Anterior cingulate cortex (tissue), 58 donors: ENCODE measurements at places on chromosomes 5 and 9.

DNA sequence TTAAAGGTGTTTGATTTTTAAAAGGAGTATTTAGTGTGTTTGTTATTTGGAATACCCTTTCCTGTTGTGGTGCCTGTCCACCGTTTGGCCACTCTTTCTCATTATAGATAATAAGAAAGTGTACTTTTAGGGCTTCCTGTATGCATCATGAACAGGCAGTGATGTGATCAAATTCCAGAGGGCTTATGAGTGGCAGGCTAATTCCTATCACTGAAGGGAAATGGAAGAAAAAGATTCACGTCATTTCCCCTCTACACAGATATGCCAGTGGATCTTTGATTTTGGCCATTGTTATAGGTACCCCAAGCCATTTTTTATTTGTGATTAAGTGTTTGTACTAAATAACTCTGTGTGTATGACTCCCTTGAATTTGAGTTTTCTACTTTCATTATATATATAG is 37.1 kb downstream of the RPS6 start:
- no peak for DNase-seq

DNA sequence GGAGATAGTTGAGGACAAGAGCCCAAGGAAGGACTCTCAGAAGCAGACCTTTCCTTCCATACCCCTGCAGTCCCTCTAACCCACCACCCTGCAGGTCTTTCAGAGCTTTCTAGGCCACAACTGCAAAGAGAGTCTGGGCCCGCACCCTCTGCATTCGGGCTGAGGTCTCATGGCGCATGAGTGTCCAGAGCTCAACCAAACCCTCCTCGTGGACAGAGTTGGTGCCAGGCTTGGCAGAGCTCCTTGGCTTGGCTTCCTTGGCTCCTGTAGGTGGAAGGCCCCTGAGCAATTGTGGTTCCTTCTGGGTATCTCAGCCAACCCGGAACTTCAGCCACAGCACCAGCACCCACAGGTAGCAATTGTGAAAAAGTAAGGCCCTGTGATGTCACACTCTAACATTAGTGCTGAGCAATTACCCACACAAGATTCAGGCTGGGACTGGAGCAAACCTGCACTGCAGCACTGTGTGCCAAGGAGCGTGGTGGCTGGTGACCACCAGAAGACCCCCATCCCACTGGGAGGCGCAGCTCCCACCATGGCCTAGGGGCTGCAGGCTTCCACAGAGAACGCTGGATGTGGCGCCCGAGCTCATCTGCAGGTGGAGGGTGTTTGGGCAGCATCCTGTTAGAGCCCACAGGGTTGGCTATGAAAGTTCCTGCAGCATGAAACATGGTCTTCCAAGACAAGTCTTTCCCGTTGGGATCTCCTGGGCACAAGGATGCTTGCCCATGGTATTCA is 38.8 kb downstream of the FOXI1 start:
- DNase-seq, result no peak

GRCh38 chr5:124880903-124881697 is 134.7 kb upstream of the ZNF608 start:
- no peak for DNase-seq

GRCh38 chr9:125807079-125807478 is 59.9 kb downstream of the PBX3 start:
- no peak for DNase-seq

- no peak for DNase-seq
Measured at GRCh38 chr5:105751908-105752307, 1918.8 kb downstream of the EFNA5 start.

DNA sequence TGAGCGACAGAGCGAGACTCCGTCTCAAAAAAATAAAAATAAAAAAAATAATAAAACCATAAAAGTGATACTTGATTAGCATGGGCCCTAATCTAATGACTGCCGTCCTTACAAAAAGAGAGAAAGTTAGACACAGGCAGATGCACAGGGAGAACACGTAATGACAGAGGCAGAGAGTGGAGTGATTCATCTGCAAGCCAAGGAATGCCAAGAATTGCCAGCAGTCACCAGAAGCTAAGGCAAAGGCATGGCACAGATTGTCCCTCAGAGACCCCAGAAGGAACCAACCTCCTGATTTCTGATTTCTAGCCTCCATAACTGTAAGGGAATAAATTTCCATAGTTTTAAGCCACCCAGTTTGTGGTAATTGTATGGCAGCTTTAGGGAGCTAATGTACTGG is 79.6 kb upstream of the FREM1 start:
- no peak for DNase-seq

DNA sequence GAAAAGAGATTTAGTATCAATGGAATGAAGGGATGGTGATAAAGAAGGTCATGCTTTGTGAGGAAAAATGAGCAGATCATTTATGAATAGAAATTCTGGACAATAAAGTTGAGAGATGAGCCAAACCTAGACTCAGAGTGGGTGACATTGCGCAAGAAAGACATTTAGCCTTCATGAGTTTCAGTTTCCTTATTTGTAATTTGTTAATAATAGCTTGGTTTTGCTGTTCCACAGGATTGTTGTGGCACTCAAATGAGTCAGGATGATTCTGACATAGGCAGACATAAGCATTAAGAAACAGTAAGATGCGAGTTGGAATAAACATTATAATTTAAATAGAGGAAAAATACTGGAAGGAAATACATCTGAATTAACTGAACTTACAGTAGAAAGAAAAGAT is 34.8 kb downstream of the ITGA2 start:
- DNase-seq, result no peak

DNA sequence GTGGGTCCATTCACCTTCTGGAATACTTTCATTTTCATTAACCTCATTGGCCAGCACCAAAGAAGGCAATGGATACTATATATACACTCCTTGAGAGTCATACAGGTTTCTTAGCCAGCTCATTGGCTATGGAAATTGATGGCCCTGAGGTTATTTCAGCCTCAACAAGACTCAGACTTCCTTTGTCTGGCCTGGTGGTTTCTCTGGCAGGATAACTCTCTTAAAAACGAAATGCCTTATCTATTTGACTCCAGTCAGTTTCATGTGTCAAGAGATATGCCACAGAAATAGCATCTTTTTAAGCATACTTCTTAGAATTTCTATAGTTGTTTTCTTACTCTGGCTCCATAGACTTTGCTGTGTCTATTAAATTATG is 28.9 kb downstream of the CDH9 start:
- DNase-seq, result no peak

- DNase-seq, result no peak
Measured at GRCh38 chr5:36646507-36647023, 40.2 kb downstream of the SLC1A3 start.

DNA sequence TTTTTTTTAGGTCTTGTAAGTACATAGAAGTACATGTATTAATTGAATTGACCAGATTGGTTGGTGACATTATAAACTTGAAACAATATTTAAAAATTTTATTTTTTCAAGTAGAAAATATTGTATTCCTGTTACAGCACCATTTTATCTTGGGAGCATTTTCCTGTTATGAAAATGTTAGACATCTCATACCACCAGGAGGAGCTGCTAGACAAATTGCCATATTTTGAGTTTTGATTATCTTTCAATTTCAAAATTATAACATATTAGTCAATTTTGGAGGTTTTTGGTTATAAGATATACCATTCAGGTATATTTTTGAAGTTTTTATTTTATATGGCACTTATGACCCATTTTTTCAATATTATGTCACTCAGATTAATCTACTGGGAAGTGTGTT is 84.4 kb downstream of the CNTLN start:
- DNase-seq, result no peak

GRCh38 chr5:142600611-142601358 is 85.1 kb downstream of the FGF1 start:
- no peak for DNase-seq

- DNase-seq, result no peak
Measured at GRCh38 chr9:135976944-135977343, 15.8 kb upstream of the UBAC1 start.

GRCh38 chr5:39970117-39970798 is 545.5 kb upstream of the DAB2 start:
- DNase-seq, result no peak

DNA sequence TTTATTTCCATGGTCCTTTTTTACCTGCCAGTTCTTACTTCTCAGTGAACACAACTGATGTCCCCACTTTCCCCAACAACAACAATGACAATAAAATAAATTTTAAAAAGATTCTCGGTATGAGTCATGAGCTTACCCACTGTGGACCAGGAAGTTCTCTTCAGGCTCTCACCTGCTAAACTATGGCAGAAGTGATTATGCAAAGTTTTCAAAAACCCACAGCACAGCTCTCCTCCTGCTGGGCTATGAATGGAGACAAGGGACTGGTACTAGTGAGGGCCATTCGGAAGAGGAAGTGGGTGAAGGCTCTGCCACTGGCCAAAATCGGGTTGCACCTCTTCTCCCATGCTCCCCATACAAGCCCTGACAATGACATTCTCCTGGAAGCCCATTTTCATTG is 429.4 kb downstream of the PIK3R1 start:
- DNase-seq, result no peak

DNA sequence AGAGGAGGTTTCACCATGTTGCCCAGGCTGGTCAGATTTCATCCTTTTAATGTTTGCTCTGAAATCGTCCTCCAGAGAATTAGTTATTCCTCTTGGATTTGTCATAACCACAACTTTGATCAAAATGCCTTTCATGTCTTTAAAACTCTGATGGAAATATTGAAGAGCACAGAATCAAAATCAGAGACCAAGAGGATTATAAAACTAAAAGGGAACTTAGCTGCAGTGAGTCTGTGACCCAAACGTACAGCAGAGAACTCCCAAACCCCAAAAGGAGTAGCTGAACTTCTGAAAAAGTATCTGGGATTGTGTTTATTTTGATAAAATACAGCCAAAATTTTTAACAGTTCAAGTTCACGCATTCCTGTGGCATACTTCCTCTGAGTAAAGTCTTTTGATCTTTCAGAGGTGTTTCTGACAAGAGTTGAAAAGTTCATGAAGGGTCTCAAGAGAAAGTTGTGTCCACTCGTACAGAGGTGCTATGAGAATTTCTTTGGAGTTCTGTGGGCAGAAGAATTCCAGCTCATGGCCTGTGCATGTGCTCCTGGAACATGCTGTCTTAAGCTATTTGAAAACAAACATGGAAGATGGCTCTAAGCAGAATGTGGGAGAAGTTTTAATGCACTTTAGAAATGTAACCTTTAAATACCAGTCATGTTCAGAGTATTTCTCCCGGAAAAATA is 124.0 kb downstream of the ESM1 start:
- no peak for DNase-seq

DNA sequence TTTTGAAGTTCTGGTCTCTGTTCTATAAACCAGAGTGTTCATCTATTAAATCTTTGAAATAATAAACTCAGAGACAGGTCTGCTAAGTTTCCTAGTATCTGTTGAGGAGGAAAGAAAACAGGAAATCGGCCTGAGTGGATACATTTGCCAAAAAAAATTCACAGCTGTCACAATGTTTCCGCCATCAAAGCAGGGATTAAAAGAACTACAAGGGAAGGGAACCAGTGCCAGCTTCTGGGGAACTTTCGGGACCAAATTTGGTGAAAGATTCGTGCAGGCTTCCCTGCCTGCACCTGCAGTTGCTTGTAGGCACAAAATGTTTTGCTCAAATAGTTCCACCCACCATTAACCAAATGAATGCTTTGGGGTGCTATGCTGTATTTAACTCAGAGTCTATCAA is 267.5 kb downstream of the MSX2 start:
- DNase-seq, result no peak

DNA sequence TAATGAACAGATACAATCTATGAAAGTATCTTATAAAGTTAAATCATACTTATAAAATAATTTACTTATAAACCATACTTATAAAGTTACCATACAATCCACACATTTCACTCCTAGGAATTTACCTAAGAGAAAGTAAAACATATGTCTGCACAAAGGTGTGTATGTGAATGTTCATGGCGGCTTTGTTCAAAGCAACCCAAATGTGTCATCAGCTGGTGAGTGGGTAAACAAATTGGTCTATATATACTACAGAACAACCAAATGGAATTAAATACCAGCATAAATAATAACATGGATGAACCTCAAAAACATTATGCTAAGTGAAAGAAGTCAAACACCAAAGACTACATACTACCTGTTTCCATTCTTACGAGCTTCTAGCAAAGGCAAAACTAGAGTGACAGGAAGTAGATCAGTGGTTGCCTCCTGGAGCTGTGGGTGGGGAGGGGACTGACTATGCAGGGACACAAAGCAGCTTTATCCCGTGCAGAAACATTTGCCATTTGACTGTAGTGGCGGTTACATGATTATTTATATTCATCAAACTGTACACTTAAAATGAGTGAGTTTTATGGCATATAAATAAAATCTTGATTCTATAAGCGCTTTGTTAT is 10.6 kb downstream of the TRAF1 start:
- no peak for DNase-seq

DNA sequence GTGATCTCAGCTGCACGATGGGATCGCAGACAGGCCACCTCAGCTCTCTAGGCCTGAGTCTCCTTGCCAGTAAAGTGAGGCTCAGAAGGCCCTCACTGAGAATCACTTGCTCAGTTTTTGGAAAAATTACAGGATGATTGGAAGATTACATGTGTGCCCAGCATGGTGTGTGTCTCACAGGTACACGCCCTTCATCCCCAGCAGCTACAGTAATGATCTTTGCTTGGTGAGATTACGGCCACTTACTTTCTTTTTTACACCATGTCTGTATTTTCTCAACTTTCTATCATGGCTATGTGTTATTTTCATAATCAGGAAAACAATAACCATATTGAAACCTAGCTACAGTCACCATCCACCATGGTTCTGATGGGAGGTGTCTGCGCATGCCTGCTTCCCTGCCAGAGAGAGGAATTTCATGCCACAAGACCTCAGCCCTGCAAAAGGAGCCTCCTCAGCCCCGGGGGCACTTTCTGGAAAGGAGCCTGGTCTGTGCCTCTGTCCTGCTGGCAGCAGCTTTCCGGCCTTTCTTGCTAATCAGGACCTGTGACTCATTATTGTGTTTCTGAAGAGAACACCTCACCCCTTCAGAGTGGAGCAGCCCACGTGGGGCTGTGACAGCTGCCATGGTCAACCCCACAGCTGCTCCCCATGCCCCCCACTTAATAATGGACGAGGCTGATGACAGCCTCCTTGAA is 64.2 kb upstream of the OLFM1 start:
- no peak for DNase-seq

DNA sequence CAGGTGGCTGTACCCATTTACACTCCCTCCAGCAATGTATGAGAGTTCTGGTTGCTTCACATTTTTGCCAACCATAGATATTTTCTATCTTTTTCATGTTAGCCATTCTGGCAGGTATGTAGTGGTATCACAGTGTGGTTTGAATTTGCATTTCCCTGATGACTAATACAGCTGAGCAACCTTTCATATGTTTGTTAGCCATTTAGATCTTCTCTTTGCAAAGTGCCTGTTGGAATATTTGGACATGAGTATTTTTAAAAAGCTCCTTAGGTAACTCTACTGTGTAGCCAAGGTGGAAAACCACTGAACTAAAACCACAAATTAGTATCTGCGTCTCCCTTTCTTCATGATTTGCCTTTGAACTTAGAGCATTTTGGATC is 31.9 kb downstream of the IRF1 start:
- DNase-seq, result no peak

- DNase-seq, result no peak
Measured at GRCh38 chr9:13932528-13933267, 381.2 kb downstream of the NFIB start.
